ENCODE measurements at places on chromosomes 13 and 19. TPM values are rescaled to one million over a fixed set of nuclear protein-coding genes. Genes with fewer than 3 reads are reported as not detected.

DNA sequence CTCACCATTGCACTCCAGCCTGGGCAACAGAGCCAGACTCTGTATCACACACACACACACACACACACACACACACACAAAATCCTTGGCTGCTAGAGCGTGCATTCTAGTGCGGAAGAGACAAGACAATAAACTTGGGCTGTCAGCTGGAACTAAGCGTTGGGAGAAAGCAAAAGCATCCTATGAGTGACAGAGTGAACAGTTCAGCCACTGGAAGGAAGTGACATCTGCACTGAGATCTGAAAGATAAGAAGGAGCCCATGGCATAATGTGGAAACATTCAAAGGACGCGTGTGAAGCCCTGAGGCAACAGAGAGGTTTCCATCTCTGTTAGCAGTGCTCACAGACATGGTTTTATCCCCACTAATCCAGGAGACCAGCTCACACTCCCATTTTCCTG, 3.5 kb upstream of the SLC1A5 start:
- no peak for DNase-seq

DNA sequence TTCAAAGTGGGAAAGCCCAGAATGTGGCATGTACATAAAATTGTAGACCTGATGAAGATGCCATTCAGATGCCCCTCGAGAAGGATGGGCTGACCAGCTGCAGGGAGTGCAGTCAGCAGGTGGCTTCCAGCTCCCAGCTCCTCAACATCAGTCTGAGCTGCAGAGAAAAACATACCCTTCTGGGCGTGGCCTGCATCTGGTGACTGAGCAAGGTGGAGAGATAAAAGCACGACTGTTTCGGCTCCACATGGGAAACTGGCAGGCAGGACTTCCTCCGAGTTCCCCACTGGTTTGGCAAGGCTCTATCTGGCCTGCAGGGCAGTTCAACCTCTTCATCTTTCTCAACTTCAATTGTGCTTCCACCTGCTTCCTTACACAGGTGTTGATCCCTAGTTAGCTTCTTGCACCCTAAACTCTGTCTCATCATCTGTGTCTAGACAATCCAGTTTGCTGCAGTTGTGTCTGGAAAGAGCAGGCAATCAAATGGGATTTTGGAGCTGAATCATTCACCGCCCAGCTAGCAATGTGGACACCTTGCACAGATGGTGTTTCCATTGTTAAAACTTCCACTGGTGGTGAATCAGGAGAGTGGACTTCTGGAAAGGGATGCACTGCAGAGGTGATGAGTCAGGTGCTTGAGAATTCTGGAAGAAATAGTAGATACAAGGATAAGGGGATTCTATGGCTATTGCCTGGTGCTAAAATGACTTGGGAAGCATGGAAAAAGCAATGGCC, 56.8 kb downstream of the POLR1D start:
- no peak for DNase-seq

DNA sequence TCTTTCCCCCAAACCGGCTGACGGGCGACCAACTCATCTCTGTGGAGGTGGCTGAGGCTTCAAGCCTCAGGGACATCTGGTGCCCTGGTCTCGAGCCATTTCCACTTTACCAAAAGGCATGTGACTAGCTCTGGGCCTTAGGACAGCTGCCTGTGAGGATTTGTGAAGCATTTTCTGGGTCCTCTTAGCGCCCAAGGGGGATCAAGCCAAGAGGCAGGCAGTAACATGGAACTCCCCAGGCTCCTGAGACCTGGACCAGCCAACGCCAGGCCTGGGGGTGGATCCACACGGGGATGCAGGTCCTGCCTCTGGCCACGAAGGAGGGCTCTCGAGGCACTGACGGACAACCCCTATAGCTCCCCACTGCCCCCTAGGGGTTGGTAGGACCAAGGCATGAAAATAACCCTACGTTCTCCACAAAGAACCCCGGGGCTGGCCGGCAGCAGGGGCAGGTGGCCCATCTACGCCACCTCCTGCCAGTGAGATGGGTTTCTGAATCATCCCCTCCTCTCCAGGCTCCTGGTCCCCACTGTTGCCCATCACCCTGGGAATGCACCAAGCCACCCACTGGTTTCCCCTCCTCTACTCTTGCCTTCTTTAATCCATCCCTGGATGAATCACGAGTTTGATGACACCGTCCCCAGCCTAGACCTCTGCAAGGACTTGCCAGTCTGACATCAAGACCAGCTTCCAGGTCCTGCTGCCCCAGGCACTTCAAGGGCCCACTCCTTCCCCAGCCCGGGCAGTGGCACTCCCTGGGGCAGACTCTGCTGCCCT, 7.0 kb upstream of the MYDGF start:
- DNase-seq, result no peak

DNA sequence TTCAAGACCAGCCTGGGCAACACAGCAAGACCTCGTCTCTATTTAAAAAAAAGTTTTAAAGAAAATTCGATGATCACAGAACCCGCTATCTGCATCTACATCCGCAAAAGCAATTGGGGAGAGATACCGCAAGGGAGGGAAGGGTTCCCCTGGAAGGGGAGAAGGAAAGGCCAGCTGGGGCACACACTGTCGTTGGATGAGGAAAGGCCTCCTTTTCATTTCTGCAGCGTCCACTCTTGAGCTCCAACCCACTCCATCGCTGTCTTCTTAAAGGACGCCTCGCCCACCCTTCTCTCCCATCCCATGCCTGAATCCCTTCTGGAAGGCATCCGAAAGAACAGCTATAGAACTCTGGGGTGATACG, 3.2 kb upstream of the PRKCG start:
- no peak for DNase-seq

GRCh38 chr13:27822873-27823311, 30.6 kb downstream of the GSX1 start:
- DNase-seq, result no peak

- no peak for DNase-seq
Observed at GRCh38 chr13:102275969-102276368, 125.9 kb downstream of the FGF14 start.

- DNase-seq, result no peak
Observed at GRCh38 chr19:53864308-53864836, 3.3 kb upstream of the MYADM start.

DNA sequence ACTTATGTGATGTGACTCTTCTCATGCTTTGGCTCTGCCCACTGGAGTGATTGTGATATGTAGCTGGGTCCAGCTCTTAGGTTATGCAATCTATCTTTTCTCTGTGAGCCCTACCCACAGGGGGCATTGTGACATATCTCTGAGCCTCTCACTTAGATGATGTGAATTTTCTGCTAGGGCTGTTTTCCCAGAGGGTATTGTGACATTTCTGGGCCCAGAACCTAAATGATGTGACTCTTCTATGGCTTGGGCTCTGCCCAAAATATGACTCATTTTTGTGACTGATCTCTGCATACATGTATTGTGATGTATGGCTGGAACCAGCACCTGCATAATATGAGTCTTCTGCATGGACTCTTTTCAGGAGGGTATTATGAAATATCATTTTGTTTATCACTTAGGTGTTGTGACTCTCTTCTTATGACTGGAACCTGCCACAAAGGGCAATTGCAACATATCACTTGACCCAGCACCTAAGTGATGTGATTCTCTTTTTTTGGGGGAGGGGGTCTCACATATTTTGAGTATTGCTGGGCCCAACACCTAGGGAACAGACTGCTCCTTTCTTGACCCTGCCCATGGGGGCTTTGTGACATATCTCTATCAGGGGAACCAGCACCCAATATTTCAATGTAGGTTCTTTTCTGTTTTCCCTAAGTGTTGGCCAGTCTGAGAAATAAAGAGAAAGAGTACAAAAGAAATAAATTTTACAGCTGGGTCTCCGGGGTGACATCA, 12.1 kb upstream of the ZNF254 start:
- DNase-seq, result no peak

DNA sequence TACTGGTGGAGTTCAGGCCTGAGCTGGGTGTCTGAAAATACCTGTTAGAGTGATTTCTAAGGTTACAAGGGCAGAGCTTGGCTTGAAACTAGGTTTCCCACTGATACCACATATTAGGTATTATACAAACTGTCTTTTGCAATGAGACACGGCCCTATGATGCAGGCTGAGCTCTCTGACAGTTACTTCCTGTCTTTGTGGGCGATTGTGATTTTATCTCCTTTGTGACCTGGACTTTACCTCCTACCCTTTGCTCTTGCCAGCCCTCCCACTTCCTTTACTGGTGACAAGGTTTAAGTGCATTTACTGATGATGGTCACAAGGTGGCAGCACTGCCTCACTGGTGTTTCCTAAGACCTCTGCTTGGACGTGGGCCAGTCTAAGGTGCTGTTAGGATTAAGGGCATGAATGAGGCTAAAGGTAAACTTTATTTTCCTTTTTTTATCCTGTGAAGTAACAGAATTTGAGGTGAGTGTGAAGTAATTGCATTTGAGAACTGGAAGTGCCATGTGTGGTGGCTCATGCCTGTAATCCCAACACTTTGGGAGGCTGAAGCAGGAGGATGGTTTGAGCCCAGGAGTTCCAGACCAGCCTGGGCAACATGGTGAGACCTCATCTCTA, 7.7 kb upstream of the CXCL17 start:
- DNase-seq, result no peak

- no peak for DNase-seq
Observed at GRCh38 chr13:43077461-43077860, 54.1 kb downstream of the DNAJC15 start.

GRCh38 chr19:7506385-7507328, 9.2 kb upstream of the ZNF358 start:
- DNase-seq, result peak; percentile 32

- DNase-seq, result no peak
Observed at GRCh38 chr19:40800339-40800996, 1.5 kb downstream of the EGLN2 start.

- no peak for DNase-seq
Observed at GRCh38 chr19:42010245-42011126, 16.5 kb upstream of the ATP1A3 start.

DNA sequence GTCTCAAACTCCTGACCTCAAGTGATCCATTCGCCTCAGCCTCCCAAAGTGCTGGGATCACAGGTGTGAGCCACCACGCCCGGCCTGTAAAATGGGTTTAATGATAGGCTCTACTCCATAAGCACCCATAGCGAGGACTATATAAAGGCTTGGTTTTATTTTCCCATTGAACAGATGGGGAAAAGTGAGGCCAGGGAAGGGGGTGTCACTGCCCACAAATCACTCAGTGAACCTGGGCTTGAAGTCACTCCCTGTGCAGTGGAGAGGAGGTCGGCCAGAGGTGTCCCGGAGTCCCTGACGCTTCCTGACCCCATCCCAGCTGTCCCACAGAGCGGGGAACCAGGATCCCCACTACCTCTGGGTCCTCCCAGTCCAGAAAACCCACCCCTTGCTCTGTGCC, 14.9 kb downstream of the TLE2 start:
- no peak for DNase-seq

GRCh38 chr13:40102854-40103253, 447.4 kb downstream of the COG6 start:
- no peak for DNase-seq

DNA sequence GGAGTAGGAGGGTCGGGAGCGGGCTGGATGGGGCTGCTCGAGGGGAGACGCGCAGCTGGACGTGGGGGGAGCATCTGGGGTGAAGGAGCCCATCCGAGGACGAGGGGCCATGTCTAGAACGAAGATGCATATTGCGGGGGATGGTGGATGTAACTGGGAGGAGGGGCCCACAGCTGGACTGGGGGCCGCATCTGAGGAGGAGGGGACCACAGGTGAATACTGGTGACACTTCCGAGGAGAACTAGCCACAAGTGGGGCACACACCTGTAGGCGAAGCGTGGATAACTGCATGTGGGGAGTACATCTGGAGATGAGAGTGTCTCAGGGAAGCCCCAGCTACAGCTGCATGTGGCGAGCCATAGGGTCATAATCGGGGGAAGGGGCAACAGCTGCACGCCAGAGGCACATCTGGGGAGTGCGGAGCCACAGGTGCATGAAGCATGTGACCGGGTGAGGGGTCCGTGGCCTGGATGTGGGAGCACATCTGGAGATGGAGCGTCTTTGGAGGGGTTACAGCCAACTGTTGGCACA, 402 bp downstream of the ZSWIM9 start:
- DNase-seq, result no peak

- no peak for DNase-seq
Observed at GRCh38 chr19:45473367-45473681, 5.5 kb downstream of the FOSB start.

C19orf18 gene
- 0.44 TPM for total RNA-seq

IRGC gene
- not detected for total RNA-seq

FUT1 gene
- 6.0 TPM for total RNA-seq

NLRP11 gene
- not detected for total RNA-seq

KLK3 gene
- not detected for total RNA-seq

EIF3K gene
- total RNA-seq, result 578 TPM

COPE gene
- 220 TPM for total RNA-seq

All from esophagus squamous epithelium (tissue), 5 donors.